ENCODE measurements at places on chromosomes 3 and 15. TPM values are rescaled to one million over a fixed set of nuclear protein-coding genes. Genes with fewer than 3 reads are reported as not detected.

The OR5K2 gene
- 1.2 TPM for polyA plus RNA-seq

The AHSG gene
- 0.62 TPM for polyA plus RNA-seq

The CIB2 gene
- polyA plus RNA-seq, result 35.2 TPM

The SSUH2 gene
- 4.9 TPM for polyA plus RNA-seq

The SLC25A20 gene
- 20.9 TPM for polyA plus RNA-seq

The GPR27 gene
- 8.7 TPM for polyA plus RNA-seq

The FSTL1 gene
- 519 TPM for polyA plus RNA-seq

The A4GNT gene
- 1.8 TPM for polyA plus RNA-seq

The PEX11A gene
- polyA plus RNA-seq, result 24.4 TPM

The GRK7 gene
- polyA plus RNA-seq, result 0.18 TPM

The LRCH3 gene
- polyA plus RNA-seq, result 60.8 TPM

The PLSCR2 gene
- polyA plus RNA-seq, result 1.0 TPM

The MNS1 gene
- 35.2 TPM for polyA plus RNA-seq

The UPK1B gene
- polyA plus RNA-seq, result 10.4 TPM

The APEH gene
- 140 TPM for polyA plus RNA-seq

The HHLA2 gene
- polyA plus RNA-seq, result 21.3 TPM

The CELSR3 gene
- 1.1 TPM for polyA plus RNA-seq

The ZPLD1 gene
- polyA plus RNA-seq, result 0.60 TPM

The ZNF619 gene
- 7.8 TPM for polyA plus RNA-seq

The GP9 gene
- 0.47 TPM for polyA plus RNA-seq

The SLMAP gene
- polyA plus RNA-seq, result 59.4 TPM

The MORC1 gene
- 0.57 TPM for polyA plus RNA-seq

The CYP19A1 gene
- not detected for polyA plus RNA-seq

The BFSP2 gene
- 0.33 TPM for polyA plus RNA-seq

The GUCA1C gene
- 0.52 TPM for polyA plus RNA-seq

The VILL gene
- 9.9 TPM for polyA plus RNA-seq

The ACP3 gene
- 86.3 TPM for polyA plus RNA-seq

The TMCO5A gene
- polyA plus RNA-seq, result not detected

The CNTN3 gene
- polyA plus RNA-seq, result 5.1 TPM

The GADL1 gene
- polyA plus RNA-seq, result 5.1 TPM

The TAMM41 gene
- 28.4 TPM for polyA plus RNA-seq

The CFAP91 gene
- polyA plus RNA-seq, result 35.7 TPM

The CCR2 gene
- polyA plus RNA-seq, result 1.1 TPM

The FGF12 gene
- polyA plus RNA-seq, result 7.0 TPM

The ARNT2 gene
- 60.8 TPM for polyA plus RNA-seq

The GRAMD2A gene
- polyA plus RNA-seq, result 10.6 TPM

The GOLGA8J gene
- polyA plus RNA-seq, result 2.9 TPM

The IL1RAP gene
- polyA plus RNA-seq, result 17.4 TPM

The TLR9 gene
- 0.18 TPM for polyA plus RNA-seq

The SNX22 gene
- 1.9 TPM for polyA plus RNA-seq

The GOLGA6L7 gene
- polyA plus RNA-seq, result 1.1 TPM

The PPCDC gene
- 13.3 TPM for polyA plus RNA-seq

The SAXO2 gene
- polyA plus RNA-seq, result 8.0 TPM

The GOLGA6D gene
- 0.57 TPM for polyA plus RNA-seq

The ACKR4 gene
- polyA plus RNA-seq, result 1.6 TPM

The ROBO1 gene
- 130 TPM for polyA plus RNA-seq

The MYL3 gene
- polyA plus RNA-seq, result 20.1 TPM

The LPP gene
- polyA plus RNA-seq, result 32.9 TPM

The KLF15 gene
- polyA plus RNA-seq, result 11.3 TPM

The MME gene
- polyA plus RNA-seq, result 467 TPM

The NR2F2 gene
- polyA plus RNA-seq, result 348 TPM

All from left kidney (tissue), 8 donors.